CD4-positive, alpha-beta memory T cell (primary cell): ENCODE measurements at places on chromosomes 7 and 10. TPM values are rescaled to one million over a fixed set of nuclear protein-coding genes. Genes with fewer than 3 reads are reported as not detected.

- no peak for DNase-seq
Observed at GRCh38 chr7:4282434-4283223, 399.5 kb upstream of the FOXK1 start.

DNA sequence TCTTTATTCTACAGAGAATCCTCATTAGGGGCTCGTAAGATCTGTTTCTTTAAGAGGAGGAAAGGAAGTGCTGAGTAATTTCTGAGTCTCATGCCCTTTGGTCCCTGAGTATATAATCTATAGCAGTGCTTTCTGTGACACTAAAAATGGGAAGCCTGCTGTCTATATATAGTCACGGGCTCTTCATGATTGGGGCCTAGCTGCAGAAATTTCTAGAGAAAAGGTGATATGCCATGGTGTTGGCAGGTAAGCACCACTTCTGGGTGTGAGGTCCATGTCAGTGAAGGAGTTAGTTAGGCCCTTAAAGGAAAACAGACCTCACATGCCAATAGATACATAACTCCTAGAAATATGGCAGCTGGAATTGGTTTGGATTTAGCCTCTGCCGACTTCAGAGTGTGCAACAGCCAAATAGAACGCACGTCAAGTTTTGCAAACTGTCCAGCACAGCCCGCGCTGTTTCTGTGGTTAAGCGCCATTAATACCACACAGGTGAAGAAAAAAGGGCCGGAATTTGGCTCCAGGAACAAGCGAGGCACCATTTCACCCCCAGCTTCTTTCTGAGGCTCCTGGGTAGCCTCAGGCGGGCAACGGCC is 123.2 kb downstream of the TACC2 start:
- DNase-seq = no peak

GRCh38 chr7:107387128-107387527 is 82.7 kb upstream of the GPR22 start:
- no peak for DNase-seq

The GIMAP2 gene
- 244 TPM for total RNA-seq

- no peak for DNase-seq
Observed at GRCh38 chr10:73262105-73262730, 9.8 kb upstream of the MRPS16 start.

GRCh38 chr10:120824881-120825309 is 26.3 kb upstream of the WDR11 start:
- DNase-seq = no peak

GRCh38 chr10:20624642-20625041 is 272.5 kb downstream of the NEBL start:
- no peak for DNase-seq

- DNase-seq = no peak
Observed at GRCh38 chr10:93994438-93994801, 689 bp downstream of the PLCE1 start.

DNA sequence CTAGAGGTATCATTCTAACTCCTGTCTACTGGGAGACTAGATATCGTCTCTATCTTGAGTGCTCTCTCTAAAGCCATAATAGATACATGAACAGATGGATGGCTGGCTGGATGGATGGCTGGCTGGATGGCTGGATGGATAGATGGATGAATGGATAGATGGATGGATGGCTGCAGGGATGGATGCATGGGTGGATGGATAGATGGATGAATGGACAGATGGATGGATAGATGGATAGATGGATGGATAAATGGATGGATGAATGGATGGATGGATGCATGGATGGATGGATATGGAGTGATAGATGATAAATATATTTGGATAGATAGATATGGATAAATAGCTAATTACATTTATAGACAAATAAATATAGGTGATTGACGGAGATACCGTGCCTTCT is 191.2 kb upstream of the KLF6 start:
- no peak for DNase-seq

GRCh38 chr7:150450491-150451001 is at the start of gene GIMAP8:
GIMAP8 (plus strand) TSS chr7:150450630; CDS start chr7:150466699, 16,069 bp downstream.
- peak; percentile 70 for DNase-seq

The LRRC61 gene
- total RNA-seq = 12.8 TPM

DNA sequence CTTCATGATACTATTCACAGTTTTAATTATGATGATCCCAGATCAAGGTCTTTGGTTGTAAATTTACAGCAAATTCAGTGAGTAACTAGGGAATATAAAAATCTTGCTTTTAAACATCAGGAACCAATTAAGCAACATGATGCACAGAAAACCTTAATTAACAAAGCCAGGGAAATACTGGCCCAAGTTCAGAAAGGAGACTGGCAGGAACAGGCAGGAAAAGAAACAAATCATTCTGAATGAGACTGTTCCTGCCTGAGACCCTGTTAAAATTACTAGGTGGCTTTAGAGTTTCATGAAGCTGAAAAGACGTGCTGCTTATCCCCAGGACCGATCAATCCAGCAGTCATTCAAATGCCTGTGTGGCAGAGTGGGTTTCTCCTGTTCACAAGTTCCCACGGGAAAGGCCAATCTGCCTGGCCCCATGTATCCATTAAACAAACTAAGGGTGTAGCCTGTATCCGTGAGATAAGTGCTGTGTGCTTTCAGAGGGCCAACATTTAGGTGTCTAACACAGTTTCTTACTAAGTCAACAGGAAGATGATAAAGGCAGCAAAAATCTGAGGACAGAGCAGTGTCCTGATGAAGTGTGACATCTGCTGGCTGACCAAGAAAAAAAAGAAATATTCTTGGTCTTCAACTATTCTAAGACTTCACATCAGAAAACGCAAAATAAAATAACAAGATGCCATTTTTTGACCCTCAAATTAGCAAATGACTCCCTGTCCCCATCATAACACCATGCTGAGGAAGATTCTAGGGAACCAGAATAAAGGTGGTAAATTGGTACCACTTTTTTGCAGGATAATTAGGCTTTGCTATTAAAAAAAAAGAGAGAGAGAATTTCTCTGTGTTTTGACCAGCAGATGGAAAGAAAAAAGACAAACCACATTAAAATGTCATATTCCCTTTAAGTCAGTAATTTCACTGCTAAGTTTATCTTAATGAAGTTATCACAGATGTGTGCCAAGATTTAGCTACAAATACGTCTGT is 34.2 kb downstream of the PUS7 start:
- peak; percentile 33 for DNase-seq

- DNase-seq = no peak
Observed at GRCh38 chr10:30645340-30645827, 15.8 kb upstream of the LYZL2 start.

DNA sequence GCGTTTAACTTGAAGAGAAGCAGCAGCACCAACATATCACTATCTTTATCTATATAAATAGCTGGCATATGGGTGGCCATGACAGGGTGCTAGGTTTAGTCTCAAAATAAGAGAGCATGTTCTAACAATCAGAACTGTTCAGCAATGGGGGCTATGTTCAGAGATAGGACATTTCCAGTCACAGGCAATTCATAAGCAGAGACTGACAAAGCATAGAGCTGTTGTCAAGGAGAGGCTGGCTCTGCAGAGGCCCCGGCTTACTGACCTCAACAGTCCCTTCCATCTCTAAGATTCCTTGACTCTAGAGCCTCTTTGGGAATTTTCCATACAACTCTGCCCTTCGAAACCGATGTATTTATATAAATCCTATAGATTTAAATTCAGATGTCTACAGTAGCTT is 17.2 kb downstream of the ANK3 start:
- DNase-seq = no peak

DNA sequence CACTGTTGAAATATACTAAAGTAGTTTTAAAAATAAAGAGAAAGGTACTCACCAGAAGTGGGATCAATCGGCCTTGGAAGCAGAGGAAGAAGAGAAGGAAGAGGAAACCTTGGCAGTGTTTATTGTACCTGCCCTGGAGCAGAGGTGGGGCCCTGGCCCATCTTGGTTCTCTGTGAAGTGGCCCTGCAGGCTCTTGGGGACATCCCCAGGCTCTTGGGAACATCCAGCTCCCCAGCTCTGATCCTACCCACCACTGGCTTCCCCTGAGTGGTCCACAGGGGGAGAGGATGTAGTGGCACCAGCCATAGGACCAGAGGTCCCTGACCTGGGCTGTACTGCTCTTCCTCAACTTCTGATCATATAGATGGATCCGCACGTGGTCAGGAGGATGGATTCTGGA is 22.3 kb upstream of the RET start:
- DNase-seq = no peak

DNA sequence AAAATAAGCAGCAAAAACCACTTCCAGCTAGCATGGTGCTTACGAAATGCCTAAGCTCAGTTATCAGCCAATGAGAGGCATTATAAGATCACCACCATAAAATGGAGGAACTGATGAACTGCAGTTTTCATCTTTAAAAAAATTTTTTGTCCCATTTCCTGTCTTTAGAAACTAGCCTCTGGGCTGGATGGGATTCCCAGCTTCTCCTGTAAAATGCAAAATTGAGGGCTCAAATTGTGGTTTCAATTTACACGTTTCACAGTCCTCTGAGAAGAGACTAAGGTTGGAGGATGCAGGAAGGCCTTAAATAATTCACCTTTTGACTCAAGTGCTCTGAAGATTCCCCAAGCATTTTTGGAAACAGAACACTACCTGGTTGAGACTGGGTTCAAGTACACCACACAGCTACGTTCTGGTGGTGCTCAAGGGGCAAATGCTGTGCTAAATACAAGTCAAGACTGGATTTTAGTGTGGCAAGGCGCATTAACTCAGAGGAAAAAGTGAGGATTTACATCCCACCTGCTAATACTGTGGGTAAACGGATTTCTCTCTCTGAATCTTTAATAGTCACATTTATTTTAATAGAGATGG is 951 bp downstream of the ZNF25 start:
- peak; percentile 19 for DNase-seq

The GPR146 gene
- 8.8 TPM for total RNA-seq

DNA sequence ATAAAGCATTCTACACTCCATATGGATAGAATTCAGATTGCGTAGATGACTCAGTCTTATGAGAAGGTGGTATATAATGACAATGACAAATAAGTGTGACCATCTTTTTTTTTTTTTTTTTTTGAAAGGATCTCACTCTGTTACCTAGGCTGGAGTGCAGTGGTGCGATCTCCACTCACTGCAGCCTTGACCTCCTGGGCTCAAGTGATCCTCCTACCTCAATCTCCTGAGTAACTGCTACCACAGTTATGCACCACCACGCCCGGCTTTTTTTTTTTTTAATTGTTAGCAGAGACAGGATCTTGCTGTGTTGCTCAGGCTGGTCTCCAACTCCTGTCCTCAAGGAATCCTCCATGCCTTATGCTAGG is 43.2 kb upstream of the NRP1 start:
- no peak for DNase-seq

- no peak for DNase-seq
Observed at GRCh38 chr10:70866424-70866823, 21.9 kb downstream of the PCBD1 start.

DNA sequence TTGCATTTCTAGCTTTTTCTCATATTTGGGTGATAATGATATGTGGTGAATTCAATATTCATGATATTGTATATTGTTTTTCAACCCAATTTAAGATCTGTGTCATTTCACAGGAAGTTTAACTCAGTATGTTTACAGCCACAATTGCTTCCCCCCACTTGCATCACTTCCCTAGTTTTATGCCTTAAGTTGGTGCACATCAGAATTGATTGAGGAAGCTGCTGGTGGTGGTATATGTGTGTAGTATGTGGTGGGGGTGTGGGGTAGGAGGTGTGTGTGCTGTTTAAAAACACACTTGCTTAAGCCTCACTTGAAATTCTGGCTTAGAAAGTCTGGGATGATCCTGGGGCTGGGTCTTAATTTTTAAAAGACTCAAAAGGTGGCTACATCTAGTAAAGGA is 245.1 kb upstream of the AOAH start:
- peak; percentile 4 for DNase-seq

- DNase-seq = no peak
Observed at GRCh38 chr7:103574576-103574975, 128.6 kb upstream of the SLC26A5 start.

DNA sequence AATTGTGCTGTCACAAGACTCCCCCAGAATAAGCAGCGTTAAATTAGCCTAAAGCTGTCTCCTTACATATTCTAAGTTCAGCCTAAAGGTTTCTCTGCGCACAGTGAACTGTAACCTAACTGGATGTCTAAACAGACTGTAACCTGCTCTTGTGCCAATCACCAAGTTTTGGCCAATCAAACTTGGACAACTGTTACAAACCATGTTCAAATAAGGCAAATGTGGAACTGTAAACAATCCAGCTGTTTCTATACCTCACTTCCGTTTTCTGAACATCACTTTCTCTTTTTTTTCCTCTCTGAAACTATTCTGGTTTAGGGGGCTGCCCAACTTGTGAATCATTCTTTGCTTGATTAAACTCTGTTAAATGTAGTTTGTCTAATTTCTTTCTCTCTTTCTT is 252.2 kb upstream of the HABP2 start:
- no peak for DNase-seq

DNA sequence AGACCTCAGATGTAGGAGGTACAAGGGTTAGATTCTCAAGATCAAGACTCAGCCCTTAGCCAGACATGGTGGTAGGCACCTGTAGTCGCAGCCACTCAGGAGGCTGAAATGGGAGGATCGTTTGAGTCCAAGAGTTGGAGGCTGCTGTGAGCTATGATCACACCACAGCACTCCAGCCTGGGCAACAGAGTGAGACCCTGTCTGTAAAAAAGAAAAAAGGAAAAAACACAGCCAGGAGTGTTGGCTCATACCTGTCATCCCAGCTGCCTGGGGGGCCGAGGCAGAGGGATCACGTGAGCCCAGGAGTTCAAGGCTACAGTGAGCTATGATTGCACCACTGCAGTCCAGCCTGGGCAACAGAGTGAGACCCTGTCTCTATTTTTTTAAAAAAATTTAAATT is 69.3 kb downstream of the GTF2IRD1 start:
- DNase-seq = no peak

The TLL2 gene
- 0.17 TPM for total RNA-seq

GRCh38 chr7:130090745-130091532 is 20.6 kb downstream of the KLHDC10 start:
- DNase-seq = no peak

- DNase-seq = no peak
Observed at GRCh38 chr10:71472912-71473311, 76.2 kb downstream of the CDH23 start.

DNA sequence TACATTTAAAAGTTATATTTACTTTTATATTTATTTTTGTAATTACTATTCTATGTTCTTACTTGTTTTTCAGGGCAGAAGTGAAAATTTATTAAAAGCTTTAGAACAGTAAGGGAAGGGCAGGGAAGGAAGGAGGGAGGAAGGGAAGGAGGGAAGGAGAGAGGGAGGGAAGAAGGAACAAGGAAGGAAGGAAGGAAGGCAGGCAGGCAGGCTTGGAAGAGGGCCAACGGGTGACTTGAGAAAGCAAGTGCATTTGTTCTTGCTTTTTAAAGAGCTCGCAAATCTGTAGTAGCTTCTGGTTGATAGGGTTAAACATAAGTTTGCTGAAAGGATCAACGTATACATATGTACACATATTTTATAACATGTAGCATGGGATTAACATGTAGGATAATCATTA is 725.3 kb upstream of the FZD8 start:
- DNase-seq = no peak

GRCh38 chr7:148746135-148746534 is 47.4 kb downstream of the CUL1 start:
- DNase-seq = no peak

- DNase-seq = no peak
Observed at GRCh38 chr10:1085258-1085657, 29.1 kb downstream of the WDR37 start.
